ENCODE measurements at places on chromosomes 2 and 18. TPM values are rescaled to one million over a fixed set of nuclear protein-coding genes. Genes with fewer than 3 reads are reported as not detected.

Gene FRZB
- polyA plus RNA-seq, result 47.9 TPM

Gene SRD5A2
- not detected for polyA plus RNA-seq

Gene KCNJ3
- polyA plus RNA-seq, result 0.69 TPM

Gene MYCN
- not detected for polyA plus RNA-seq

Gene GRHL1
- 0.25 TPM for polyA plus RNA-seq

Gene CCDC68
- 1.9 TPM for polyA plus RNA-seq

Gene KCNJ13
- polyA plus RNA-seq, result not detected

Gene PLCL1
- 5.1 TPM for polyA plus RNA-seq

Gene HOXD3
- 1.5 TPM for polyA plus RNA-seq

Gene FAM110C
- 1.00 TPM for polyA plus RNA-seq

Gene NEUROD1
- polyA plus RNA-seq, result 1.5 TPM

Gene MAL
- polyA plus RNA-seq, result 2.0 TPM

Gene DSC2
- 0.23 TPM for polyA plus RNA-seq

Gene PLEKHH2
- polyA plus RNA-seq, result 28.9 TPM

Gene C2orf66
- not detected for polyA plus RNA-seq

Gene HOXD13
- not detected for polyA plus RNA-seq

Gene POTEE
- not detected for polyA plus RNA-seq

Gene SCN1A
- polyA plus RNA-seq, result not detected

Gene METTL21A
- 15.4 TPM for polyA plus RNA-seq

Gene FAP
- 23.5 TPM for polyA plus RNA-seq

Gene SLC35G4
- polyA plus RNA-seq, result not detected

Gene ALLC
- polyA plus RNA-seq, result 5.3 TPM

Gene TDRD15
- polyA plus RNA-seq, result not detected

Gene UGT1A7
- 1.8 TPM for polyA plus RNA-seq

Gene REG1B
- 16.4 TPM for polyA plus RNA-seq

Gene DYNAP
- not detected for polyA plus RNA-seq

Gene SPEG
- 1,108 TPM for polyA plus RNA-seq

Gene HRH4
- 0.03 TPM for polyA plus RNA-seq

Gene ALPG
- polyA plus RNA-seq, result not detected

Gene LYPD1
- not detected for polyA plus RNA-seq

Gene GMCL1
- polyA plus RNA-seq, result 13.3 TPM

Gene ADRA2B
- polyA plus RNA-seq, result 0.26 TPM

Gene SPDYA
- not detected for polyA plus RNA-seq

Gene ELOA2
- polyA plus RNA-seq, result not detected

Gene PTPRN
- not detected for polyA plus RNA-seq

Gene NTSR2
- not detected for polyA plus RNA-seq

Gene B3GNT7
- 3.5 TPM for polyA plus RNA-seq

Gene COL4A3
- polyA plus RNA-seq, result 2.8 TPM

Gene GNAL
- polyA plus RNA-seq, result 2.0 TPM

Gene CPLX4
- polyA plus RNA-seq, result not detected

Gene PARD6G
- polyA plus RNA-seq, result 1.8 TPM

Gene COBLL1
- polyA plus RNA-seq, result 20.2 TPM

Gene ABCB11
- 0.03 TPM for polyA plus RNA-seq

Gene INPP5D
- polyA plus RNA-seq, result 13.3 TPM

Gene KRTCAP3
- 13.9 TPM for polyA plus RNA-seq

Gene SNTG2
- not detected for polyA plus RNA-seq

Gene MARCO
- 1.1 TPM for polyA plus RNA-seq

Gene TCF7L1
- polyA plus RNA-seq, result 27.9 TPM
